ENCODE measurements at places on chromosomes 16 and 17. TPM values are rescaled to one million over a fixed set of nuclear protein-coding genes. Genes with fewer than 3 reads are reported as not detected.

OGFOD3 gene
- total RNA-seq = 31.3 TPM

C16orf86 gene
- 2.5 TPM for total RNA-seq

CSH1 gene
- total RNA-seq = not detected

PRSS33 gene
- total RNA-seq = 0.27 TPM

TNP2 gene
- total RNA-seq = not detected

CCL4 gene
- total RNA-seq = not detected

SRCIN1 gene
- total RNA-seq = 13.8 TPM

DNASE1L2 gene
- 1.7 TPM for total RNA-seq

CD2BP2 gene
- 76.9 TPM for total RNA-seq

EPOP gene
- total RNA-seq = 10.0 TPM

CORO6 gene
- not detected for total RNA-seq

SLX4 gene
- 13.8 TPM for total RNA-seq

GRCh38 chr16:11497851-11498289, 88.8 kb downstream of the LITAF start:
- no peak for DNase-seq

GRCh38 chr17:80766290-80766855, 221.7 kb downstream of the RPTOR start:
- DNase-seq = no peak

- DNase-seq = no peak
Measured at GRCh38 chr17:73256220-73256619, 5.5 kb downstream of the CPSF4L start.

DNA sequence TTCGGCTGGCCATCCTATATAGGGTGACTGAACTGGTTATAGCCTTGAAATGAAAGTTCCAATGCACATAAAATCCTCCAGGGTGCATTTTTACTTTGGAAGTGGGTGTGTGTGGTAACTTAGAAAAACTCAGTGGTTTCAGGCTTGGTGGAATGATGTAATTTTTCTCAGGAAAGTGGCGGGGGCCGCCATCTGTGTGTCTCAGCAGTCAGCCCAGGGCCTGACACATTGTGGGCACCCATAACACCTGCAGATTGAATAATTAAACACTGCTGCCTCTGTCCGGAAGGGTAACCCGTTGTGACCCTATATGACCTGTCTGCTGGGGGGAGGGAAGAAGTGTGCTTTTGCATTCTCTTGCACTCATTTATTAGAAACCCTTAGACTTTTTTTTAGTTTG, 2.2 kb upstream of the PDP2 start:
- no peak for DNase-seq

- no peak for DNase-seq
Measured at GRCh38 chr16:49672753-49673152, 183.2 kb downstream of the ZNF423 start.

DNA sequence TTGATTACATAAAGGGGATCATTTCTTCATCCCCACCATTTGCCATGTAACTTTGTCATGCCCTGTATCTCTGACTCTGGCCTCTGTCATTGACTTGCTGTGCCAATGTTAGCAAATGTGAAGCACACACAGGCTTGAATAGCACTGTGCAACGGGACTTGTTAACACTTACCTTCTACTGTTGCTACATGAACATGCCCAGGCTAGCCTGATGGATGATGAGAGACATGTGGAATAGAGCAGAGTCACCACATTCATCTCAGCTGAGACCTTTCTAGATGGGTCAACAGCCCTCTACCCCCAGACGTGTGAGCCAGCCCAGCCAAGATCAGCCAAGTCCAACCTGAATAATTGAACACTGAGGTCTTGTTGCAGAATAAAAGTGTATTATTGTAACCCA, 162.1 kb upstream of the SALL1 start:
- DNase-seq = no peak

- DNase-seq = no peak
Measured at GRCh38 chr16:89431158-89431584, 59.2 kb downstream of the ANKRD11 start.

DNA sequence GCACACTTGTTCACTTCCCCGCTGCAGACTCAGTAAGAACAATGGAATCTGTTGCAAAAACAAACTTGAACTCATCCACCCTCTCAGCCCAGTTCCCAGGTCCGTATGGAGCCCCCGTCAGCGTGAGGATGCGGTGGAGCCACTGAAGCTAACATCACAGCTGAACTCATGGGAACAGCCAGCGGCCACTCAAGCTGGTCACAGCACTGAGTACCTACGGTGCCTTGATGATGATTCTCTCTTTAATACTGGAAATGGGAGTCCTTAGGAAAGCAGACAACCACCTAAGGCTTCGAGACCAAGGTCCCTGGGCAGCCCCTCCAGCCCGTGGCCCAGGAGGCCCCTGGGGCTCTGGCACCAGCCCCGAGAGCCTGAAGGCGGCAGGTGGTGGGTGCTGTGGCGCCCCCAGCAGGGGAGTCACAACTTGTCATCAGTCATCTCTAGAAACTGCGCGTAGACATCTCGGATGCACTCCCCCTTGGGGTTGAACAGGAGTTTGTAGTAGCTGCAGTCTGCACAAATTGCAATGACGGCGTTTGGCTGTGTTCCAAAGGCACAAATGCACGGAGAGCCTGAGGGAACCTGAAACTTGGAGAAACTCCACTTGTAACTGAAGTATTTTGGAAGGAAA, 31.0 kb upstream of the RHOT1 start:
- DNase-seq = no peak

DNA sequence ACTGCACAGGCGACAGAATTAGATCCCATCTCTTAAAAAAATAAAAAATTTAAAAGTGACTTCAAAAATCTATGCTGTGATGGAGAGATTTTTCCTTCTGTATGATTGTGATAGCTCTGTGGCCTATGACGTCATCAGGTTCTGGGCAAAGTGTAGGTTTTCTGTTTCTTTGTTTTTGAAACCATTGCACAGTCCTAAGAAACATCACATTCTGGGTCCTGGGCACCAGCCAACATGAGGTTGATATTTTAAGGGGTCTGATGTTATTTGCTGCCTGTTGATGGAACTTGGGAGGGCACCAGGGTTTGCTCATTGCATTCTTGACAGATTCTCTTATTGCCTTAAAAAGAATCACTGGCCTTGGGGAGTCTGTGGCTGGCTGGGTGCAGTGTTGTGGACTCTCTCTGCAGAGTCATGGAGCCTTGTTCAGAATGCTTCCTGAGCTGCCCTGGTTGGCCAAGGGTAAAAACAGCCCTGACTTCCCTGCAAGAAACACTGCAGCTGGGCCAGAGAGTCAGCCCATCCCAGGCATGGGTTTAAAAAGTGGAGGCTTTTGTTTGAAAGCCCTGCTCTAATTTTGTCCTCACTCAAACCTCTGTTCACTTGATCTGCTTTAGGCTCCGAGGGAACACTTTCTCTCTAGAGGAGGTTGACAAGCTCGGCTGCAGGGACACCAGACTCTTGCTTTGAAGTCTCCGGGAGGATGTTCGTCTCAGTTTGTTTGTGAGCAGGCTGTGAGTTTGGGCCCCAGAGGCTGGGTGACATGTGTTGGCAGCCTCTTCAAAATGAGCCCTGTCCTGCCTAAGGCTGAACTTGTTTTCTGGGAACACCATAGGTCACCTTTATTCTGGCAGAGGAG, 10.5 kb upstream of the CYLD start:
- no peak for DNase-seq

DNA sequence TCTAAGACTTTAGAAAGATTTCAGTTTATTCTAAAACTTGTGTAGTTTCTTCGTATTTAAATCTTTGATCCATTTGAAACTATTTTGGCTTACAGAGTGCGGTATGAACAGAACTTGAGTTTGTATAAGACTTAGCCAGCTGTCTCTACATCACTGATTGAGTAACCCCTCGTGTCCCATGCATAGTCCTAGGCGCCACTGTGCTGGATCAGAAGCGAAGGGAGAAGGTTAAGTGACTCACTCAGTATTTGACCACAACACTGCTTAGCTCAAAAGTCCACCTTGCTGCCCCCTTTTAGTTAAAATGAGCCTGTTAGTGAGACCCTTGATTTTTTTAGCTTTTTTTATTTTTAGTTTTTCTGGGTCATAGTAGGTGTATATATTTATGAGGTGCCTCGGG, 28.4 kb downstream of the CD300LB start:
- DNase-seq = no peak

- no peak for DNase-seq
Measured at GRCh38 chr16:89357055-89357816, 133.1 kb downstream of the ANKRD11 start.

DNA sequence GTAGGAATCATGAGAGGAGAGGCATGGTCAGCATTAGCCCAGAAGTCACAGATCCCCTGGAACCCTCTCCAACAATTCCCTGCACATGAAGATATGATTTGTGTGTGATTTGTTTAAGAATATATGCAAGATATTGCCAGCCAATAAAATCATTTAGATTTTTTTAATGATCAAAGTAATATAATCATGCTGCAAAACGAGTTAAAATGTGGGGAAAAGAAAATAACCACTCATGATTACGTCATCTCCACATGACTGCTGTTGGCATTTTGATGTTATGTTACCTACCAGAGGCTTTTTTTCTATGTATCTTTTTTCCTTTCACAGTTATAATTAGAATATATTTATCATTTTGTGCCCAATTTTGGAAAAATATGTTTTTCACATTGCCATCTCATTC, 22.4 kb downstream of the SLC35G3 start:
- no peak for DNase-seq

- no peak for DNase-seq
Measured at GRCh38 chr16:83771306-83771942, 36.4 kb upstream of the HSBP1 start.

- DNase-seq = no peak
Measured at GRCh38 chr17:78767806-78768205, 14.3 kb downstream of the CYTH1 start.

- no peak for DNase-seq
Measured at GRCh38 chr16:85989376-85989775, 90.4 kb downstream of the IRF8 start.

DNA sequence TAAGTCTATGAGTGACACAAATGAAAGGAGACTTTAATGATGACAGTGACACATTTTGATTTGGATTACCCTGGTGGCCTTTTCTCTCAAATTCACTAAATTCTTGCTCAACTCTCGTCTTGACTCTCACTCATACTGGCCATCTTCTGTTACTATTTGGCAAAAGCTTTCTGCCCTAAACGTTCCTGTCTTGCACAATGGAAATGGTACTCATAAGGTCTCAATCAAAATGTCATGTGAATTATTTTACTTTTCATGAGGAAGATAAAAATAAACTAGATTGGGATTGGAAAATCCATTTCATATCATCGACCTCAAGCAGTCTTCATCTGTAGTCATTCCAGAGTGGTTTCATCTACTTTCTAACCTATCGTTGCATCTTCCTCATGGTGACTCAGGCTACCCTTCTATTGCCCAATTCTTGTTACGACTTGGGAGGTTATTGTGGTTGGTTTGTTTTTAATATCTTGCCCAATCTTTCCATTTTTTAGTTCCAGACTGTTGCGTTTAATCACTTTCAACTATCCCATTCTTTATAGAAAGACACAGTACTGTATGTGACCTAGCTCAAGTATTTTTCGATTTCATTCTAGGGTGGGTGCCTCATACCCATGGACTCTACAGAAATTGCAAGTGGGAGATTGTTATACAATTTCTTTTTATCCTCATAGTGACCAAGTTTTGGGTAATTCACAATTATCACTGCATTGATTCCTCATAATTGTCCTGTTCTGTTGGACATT, 317.2 kb upstream of the KCNJ16 start:
- no peak for DNase-seq

- DNase-seq = no peak
Measured at GRCh38 chr16:66440970-66441369, 13.9 kb downstream of the BEAN1 start.

DNA sequence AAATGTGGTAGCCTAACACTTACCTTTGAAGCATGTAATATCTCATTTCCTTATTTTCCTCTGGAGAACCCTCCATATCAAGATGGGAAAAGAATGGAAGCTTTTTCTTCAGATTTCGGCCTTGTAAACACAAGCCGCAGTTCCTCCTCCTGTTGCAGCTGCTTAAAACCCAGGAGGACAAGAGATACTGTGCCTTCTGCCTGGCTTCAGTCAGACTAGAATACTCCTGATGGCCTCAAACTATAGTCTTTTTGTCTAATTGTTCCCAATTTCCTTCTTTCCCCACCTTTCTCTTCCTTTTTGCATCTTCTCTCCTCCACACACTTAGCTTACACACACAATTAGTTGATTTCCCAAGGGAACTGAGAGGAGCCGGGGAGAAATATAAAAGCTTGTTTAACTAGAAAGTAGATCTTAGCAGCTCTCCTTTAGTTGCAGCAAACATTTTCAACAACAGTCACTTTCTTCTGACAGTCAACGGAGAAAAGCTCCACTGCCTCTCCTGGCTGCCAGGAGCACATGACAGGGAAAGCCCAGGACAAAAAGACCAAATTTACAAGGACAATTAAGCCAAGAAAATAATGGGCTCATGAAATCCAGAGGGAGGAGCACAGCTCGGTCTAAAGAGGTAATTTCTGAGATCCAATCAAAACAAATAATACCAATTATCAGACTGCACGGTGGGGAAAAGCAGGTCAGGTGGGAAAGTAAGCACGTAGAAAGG, 76.4 kb upstream of the C17orf78 start:
- no peak for DNase-seq

- DNase-seq = no peak
Measured at GRCh38 chr16:11729787-11730186, 12.9 kb downstream of the TXNDC11 start.

- DNase-seq = no peak
Measured at GRCh38 chr17:19570544-19571062, 36.9 kb downstream of the SLC47A1 start.

DNA sequence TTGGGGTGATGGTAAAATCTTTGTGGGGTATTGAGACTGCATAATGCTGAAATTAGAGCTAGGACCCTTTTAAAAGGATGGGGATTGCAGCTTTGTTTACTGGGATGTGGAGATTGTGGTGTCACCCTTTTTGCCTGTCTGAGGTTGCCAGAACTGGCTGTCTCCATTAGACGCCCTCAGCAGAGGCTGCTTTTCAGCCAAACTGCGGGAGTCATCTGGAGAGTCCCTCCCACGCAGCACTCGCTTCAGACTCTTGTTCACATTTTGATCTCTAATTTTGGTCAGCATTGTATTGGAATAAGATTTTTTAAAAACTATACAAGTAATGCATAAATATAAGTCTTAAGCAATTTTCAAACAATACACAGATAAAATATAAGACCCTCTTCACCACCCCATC, 27.9 kb upstream of the JPT2 start:
- no peak for DNase-seq

DNA sequence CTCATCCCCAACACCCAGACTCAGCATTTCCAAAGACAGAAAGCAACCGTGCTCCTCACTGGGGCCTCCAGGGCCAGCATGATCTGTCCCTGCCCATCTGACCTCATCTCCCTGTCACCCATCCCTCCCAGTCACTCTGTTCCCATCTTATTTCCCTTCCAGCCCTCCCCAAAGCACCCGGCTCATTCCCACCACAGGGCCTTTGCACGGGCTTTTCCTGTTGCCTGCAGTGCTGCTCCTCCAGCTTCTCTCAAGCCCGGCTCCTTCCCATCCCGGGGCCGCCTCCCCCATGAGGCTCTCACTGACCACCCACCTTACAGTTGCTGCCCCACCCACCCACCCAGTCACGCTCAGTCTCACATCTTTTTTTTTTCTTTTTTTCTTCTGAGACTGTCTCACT, 54.8 kb downstream of the RMI2 start:
- no peak for DNase-seq
